H9 (cell line): ENCODE measurements at places on chromosomes 16 and 17. TPM values are rescaled to one million over a fixed set of nuclear protein-coding genes. Genes with fewer than 3 reads are reported as not detected.

Gene NKD1
- total RNA-seq, result 1.9 and 3.7 TPM in 2 replicates

Gene HOXB1
- not detected in 2 replicates for total RNA-seq

Gene PLA2G10
- total RNA-seq, result 1.0 and 2.2 TPM in 2 replicates

Gene TLCD3A
- 27.3 and 29.6 TPM in 2 replicates for total RNA-seq

Gene C17orf100
- 0.70 and 1.1 TPM in 2 replicates for total RNA-seq

Gene SOX9
- total RNA-seq, result 1.2 and 1.3 TPM in 2 replicates

Gene TBC1D3K
- not detected in 2 replicates for total RNA-seq

Gene MEIOB
- 1.3 and 1.6 TPM in 2 replicates for total RNA-seq

Gene TEKT5
- 0.31 TPM in 1 of 2 replicates, not detected in the other for total RNA-seq

Gene RPL19
- 2,038 and 2,051 TPM in 2 replicates for total RNA-seq

Gene NTN1
- 1.2 and 1.3 TPM in 2 replicates for total RNA-seq

Gene SPATA32
- 0.42 and 0.81 TPM in 2 replicates for total RNA-seq

Gene RBL2
- total RNA-seq, result 17.0 and 17.3 TPM in 2 replicates

GRCh38 chr17:10790491-10791401 is 13.2 kb downstream of the TMEM238L start:
- H3K36me3 ChIP-seq, result no peaks in the 10 kb centered on the region
- no peak overlapping the region for H3K27ac ChIP-seq
- H3K4me3 ChIP-seq, result no peak overlapping the region
- H3K27me3 ChIP-seq, result no peaks in the 10 kb centered on the region

DNA sequence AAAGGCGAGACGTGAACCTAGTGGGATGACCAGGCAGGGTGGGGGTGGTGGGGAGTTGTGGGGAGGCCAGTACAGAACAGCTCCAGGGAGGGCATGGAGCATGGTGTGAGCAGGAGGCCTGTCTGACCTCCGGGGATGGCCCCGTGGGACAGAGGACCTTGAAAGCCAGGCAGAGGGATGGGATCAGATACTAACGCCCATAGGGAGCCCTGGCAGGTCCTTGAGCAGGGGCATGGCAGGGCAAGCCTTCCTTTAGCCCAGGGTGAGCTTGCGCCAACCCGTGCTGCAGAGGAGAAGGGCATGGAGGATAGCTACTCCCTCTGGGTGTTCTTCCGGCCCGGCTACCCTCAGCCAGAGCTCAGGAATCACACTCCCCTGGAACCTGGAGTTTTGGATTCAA is 35.3 kb downstream of the TMEM235 start:
- H3K27ac ChIP-seq, result no peak overlapping the region
- H3K4me3 ChIP-seq, result no peak overlapping the region
- no peaks in the 10 kb centered on the region for H3K36me3 ChIP-seq
- no peaks in the 10 kb centered on the region; the same call in 1 of the 2 replicates for H3K27me3 ChIP-seq
- DNase-seq, result peak; percentile 33

- no peaks in the 10 kb centered on the region; the same call in 1 of the 3 replicates for H3K36me3 ChIP-seq
- H3K27me3 ChIP-seq, result no peaks in the 10 kb centered on the region
- peak overlapping the region; percentile 98 for H3K4me3 ChIP-seq
These were observed 565 bp downstream of the MAP3K3 start for GRCh38 chr17:63622574-63623390.

- no peaks in the 10 kb centered on the region for H3K27me3 ChIP-seq
- H3K4me1 ChIP-seq, result peaks cover 4% of the 10 kb centered on the region; the same call in 1 of the 2 replicates
- no peak for DNase-seq
- H3K36me3 ChIP-seq, result no peaks in the 10 kb centered on the region
These were observed 13.7 kb upstream of the COL1A1 start for GRCh38 chr17:50214976-50215760.

DNA sequence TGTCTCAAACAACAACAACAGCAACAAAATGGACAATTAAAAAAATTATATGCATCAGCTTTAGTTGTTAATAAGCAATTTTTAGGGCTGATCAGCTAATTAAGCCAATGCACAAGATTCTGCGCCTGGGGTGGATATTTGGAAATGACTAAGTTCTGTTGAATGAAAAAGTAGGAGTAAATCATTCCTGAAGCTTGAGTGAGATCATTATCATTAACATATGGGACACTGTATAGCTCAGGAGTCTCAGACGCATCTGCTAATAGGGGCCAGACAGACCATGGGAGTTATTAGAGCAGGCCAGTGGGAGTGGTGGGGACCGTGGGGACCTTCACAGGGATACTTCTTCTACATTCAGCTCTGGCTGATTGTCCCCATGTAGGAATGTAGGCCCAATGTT is 22.8 kb downstream of the IRX5 start:
- DNase-seq, result no peak
- H3K4me3 ChIP-seq, result no peak overlapping the region
- H3K4me1 ChIP-seq, result no peaks in the 10 kb centered on the region
- no peak overlapping the region for H3K27ac ChIP-seq
- no peaks in the 10 kb centered on the region; the same call in 1 of the 2 replicates for H3K27me3 ChIP-seq
- no peaks in the 10 kb centered on the region for H3K36me3 ChIP-seq

- DNase-seq, result no peak
- no peaks in the 10 kb centered on the region for H3K36me3 ChIP-seq
- no peak overlapping the region for H3K27ac ChIP-seq
These were observed 145.2 kb downstream of the CLEC16A start for GRCh38 chr16:11089504-11090124.

DNA sequence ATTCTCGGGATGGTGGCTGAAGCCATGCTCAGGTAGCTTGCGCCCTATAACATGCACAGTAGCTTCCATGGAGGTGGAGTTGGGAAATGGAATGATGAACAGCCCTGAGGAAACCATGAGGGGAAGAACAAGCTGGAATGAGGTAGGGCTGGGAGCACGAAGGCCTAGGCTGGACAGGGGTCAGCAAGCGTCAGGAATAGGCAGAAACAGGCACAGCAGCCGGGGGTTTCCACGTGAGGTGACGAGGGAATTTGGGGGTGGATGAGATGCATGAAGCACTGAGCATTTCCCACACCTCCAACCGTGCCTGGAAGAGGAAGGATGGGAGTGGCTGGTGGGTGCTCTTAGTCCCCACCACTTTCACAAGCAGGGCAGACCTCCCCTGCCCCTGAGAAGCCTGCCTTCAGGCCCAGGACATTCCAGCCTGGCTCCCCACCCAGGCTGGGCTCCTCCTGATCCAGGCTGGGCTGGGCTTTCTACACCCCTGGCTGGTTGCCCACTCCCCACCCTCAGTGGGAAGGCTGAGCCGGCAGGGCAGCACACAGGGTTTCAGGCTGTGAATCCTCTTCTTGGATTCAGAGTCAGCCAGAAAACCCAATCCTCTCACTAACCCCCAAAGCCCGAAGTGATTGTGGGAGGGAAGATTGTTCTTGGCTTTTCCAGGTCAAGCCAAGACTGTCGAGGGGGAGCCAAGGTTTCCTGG is 21.9 kb downstream of the PLEKHG4 start:
- no peak overlapping the region for H3K27ac ChIP-seq
- DNase-seq, result no peak
- H3K4me1 ChIP-seq, result no peaks in the 10 kb centered on the region
- no peak overlapping the region for H3K4me3 ChIP-seq
- H3K27me3 ChIP-seq, result no peaks in the 10 kb centered on the region

DNA sequence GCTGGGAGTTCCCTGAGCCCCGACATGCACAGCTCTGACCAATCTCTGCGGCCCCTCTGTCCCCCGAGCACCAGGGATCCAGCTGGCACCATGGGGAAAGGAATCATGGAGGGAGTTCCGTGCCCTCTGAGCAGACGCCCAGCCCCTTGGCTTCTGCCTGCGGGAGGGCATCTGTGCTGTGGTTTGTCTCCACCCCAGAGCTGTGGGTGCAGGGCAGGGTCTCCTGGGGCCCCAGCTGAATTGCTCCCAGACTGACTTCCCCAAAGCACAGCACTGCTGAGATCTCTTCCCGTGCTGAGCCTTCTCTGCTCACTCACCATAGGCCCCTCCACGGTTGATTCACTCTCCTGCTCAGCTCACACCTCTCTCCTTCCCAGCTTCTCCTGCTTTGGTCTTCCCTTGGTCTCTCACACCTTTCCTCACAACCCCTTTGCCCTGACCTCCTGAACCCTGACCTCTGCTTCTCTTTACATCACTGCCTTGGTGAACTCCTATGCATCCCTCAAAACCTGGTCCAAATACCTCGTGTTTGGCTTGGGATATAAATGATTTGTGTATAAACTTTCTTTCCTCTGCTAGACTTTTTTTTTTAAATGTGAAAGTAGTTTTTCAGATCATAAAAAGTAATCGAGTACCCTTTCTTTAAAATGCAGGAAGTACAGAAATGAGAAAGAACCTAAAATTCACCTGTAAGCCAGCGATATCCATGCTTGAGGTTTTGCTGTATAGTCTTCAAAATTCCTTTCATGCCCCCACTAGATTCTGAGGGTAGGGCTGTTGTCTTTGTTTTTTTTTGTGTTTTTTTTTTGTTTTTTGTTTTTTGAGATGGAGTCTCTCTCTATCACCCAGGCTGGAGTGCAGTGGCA is 265.3 kb downstream of the SEC14L1 start:
- H3K27me3 ChIP-seq, result no peaks in the 10 kb centered on the region
- peaks cover 28% of the 10 kb centered on the region for H3K36me3 ChIP-seq
- H3K4me1 ChIP-seq, result peaks cover 7% of the 10 kb centered on the region; the same call in 1 of the 2 replicates
- DNase-seq, result no peak
- H3K4me3 ChIP-seq, result no peak overlapping the region
- H3K27ac ChIP-seq, result no peak overlapping the region

DNA sequence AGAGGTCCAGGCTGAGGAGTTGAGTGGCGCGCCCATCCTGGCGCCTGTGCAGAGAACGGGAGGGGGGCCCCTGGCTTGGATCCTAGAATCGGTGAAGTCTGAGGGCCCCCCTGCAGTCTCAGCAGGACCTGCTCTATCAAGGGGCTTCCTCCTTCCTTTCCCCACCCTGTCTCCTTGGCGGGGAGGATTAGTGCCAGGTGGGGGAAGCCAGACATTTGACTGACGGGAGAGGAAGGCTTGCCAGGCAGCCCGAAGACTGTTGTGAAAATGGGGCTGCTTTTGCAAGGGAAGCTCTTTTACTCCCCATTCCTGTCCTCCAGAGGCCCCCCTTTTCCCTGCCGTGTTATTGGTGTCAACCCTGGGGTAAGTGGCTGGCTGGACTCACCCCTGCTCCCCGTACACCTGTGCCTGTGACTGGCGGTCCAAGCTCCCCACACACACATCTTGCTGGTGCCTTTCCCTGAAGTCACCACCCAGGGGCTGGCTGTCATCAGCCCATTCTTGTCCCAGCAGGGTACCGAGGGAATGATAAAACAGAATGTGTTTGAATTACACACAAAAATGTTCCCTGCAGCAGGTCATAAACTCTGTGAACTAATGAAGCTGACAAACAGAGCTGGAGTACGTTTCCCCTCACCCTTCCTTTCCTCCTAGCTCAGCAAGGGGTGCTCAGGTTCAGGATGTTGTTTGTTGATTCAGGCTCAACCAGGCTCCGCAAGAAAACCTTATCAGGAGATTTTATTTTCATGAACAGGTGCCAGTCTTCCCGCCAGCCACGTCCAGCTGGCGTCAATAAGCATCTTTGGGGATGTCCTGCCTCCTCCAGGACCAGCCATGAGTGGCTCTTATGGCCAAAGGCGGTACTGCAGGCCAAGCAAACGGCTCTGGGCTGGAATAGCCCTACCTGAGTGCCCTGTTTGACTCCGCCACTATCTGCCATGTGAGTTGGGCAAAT is 4.4 kb upstream of the ARMC7 start:
- no peaks in the 10 kb centered on the region for H3K27me3 ChIP-seq
- peaks cover 33% of the 10 kb centered on the region for H3K36me3 ChIP-seq
- H3K27ac ChIP-seq, result no peak overlapping the region
- H3K4me1 ChIP-seq, result peaks cover 3% of the 10 kb centered on the region; the same call in 1 of the 2 replicates
- peak; percentile 87 for DNase-seq
- H3K4me3 ChIP-seq, result no peak overlapping the region

DNA sequence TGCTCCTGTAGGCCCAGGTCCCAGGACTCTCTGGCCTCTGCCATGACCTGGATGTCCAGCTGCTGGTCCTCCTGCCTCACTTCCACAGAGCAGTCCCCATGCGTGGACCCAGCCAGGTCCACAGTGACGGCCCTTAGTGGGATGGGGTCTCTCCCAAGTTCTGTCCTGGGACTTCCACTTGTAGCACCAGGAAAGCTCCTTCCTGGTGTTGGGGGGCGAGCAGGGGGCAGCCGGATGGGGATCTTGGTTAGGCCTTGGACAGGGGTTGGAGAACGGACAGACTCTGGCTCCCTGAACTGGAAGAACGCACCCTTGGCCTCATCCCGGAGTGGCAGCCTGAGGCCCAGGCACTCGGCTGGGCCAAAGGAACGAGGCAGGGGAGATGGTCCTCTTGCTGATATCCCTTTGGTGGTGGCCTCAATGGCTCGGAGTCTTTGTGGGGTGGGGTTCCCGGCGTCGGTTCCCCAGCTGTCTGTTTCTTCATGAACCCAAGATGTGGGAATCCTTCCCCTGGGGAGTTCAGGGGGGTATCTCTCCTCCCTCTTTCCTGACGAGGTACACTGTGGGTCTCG is 7.2 kb downstream of the GAS2L2 start:
- H3K27me3 ChIP-seq, result peaks cover 9% of the 10 kb centered on the region; the same call in 1 of the 2 replicates
- DNase-seq, result no peak
- H3K4me1 ChIP-seq, result no peaks in the 10 kb centered on the region
- no peaks in the 10 kb centered on the region for H3K36me3 ChIP-seq
- no peak overlapping the region for H3K27ac ChIP-seq
- no peak overlapping the region for H3K4me3 ChIP-seq

DNA sequence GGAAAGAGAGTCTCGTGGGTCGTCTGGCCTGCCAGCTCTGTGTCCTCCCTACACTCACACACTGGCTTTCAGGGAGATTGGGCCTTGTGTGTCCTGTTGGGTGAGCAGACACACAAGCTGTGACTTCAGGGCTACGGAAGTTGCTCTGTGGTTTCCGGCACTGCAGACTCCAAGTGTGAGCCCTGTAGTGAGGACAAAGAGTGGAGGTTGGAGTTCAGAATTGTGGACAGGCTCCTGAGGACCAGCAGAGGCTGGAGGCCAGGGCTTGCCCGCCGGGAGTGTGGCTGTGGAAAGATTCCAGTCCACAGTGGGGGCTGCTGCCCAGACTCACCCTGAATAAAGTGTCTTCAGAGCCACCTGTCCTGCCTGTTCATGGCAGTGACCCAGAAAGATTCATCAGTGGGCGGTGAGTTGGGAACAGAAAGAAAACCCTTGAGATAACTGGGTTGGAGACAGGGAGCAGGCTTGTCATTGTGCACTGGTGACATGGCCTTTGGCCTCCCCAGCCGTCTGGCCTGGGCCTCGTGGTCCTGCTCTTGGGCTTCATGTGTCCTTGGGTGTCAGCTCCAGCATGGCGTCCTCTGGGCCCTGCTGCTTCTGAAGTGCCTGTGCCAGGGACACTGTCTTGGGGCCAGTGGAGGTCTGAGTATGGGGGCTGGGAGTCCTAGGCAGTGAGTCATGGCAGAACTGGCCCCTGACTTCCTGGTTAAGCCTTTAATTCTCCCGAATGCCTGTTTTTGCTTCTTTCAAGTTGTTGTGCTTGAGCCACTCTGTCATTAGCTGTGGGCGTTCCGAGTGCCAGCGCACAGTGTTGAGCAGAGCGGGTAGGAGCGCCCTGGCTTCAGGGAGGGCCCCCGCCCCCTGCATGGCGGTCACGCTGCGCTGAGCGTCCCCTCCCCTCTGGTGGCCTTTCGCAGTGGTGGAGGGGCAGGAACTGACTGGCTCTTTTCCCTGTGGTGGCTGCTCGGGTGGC is 19.9 kb upstream of the ZNF750 start:
- H3K4me3 ChIP-seq, result no peak overlapping the region
- H3K4me1 ChIP-seq, result no peaks in the 10 kb centered on the region
- peaks cover 14% of the 10 kb centered on the region for H3K36me3 ChIP-seq
- H3K27ac ChIP-seq, result no peak overlapping the region
